Activated CD4-positive, alpha-beta memory T cell treated with anti-CD3 and anti-CD28 coated beads for 36 hours (primary cell): ENCODE measurements at places on chromosomes 1 and 21.
A peak's percentile ranks its signal among the peaks of the same experiment; 100 is the strongest.

GRCh38 chr1:204266504-204267034 is 52.8 kb upstream of the GOLT1A start:
- no peak for DNase-seq

GRCh38 chr1:159751031-159751430 is 29.7 kb upstream of the DUSP23 start:
- DNase-seq: no peak

GRCh38 chr1:27402349-27402754 is 9.9 kb downstream of the GPR3 start:
- peak; percentile 43 for DNase-seq

DNA sequence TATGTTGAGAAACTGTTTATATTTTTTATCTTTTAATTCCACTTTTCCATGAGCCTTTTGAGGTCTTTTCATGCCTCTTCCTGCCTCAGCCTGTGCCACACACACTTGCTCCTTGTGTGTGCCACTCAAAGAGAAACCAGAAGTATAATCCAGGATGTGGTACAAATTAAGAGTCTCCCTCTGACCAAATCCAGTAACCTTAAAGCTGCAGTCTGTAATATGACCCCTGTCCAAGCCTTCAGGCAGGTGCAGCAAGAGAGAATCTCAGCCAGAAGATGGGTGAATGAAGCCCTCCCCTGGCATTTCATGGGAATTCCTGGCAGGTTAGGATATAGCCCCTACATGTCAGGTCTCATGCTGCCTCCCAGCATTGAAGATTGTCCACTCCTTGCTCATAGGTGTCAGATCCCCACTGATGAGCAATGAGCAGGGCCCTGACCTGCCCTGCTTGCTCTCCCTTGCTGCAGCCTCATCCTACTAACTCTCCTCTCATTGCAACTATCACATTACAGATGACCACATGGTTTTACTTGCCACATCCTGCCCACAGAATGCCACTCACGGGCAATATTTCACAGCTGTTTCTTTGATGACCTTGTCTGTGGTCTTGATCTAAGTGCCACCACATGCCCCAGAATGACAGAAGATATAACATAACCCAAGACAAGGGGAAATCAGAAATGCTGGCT is 169.3 kb downstream of the SEC16B start:
- no peak for DNase-seq

GRCh38 chr1:53626616-53627015 is 112.3 kb downstream of the GLIS1 start:
- peak; percentile 4 for DNase-seq

- DNase-seq: no peak
Measured at GRCh38 chr1:162299018-162299417, 77.6 kb downstream of the SPATA46 start.

DNA sequence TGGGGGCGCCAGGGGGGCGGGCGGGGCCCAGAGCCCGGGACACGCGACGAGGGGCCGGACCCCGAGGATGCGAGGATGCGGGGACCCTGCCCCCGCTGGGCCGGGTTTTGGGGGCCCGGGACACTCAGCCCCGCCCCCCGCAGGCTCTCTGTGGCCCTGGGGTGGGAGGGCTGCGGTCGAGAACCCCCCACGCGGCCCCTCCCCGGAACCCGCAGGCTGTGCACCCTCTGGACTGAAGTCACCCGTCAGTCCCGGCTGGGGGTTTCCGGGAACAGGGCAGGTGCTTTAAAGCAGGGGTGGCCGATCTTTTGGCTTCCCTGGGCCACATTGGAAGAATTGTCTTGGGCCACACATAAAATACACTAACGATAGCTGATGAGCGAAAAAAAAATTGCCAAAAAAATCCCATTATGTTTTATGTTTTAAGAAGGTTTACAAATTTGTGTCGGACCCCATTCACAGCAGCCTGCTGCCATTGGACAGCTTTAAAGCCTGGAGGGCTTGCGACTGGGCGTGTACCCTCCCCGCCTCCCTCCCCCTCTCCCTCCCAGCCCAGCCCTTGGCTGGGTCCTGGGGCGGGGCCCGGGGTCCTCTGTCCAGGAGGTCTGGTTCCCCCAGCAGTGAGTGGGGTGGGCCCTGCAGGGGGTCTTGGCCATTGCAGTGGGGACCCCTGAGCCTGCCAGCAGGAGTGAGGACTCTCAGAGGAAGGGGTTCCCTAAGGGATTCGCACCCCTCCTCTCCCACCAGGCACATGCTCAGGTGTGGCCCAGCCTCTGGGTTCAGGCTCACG is 21.6 kb upstream of the C1orf159 start:
- DNase-seq: peak; percentile 82

DNA sequence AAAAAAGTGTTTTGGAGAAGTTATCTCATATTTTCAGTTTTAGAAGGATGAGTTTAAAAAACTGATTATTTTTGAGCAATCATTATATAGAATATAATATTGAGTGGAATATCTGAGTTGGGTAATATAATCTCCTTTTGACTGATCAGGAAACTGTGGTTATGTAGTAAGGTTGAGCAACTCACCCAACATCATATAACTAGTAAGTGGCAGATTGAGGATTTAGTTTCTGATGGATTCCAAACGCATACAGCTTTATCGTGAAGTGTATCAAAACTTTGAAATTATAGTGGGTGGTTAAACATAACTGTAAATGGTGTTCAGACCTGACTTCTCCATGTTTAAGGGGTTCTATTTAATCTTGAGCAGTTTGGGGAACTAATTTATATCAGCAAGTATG is 98.6 kb downstream of the OLFM3 start:
- DNase-seq: no peak

GRCh38 chr1:107252271-107252670 is 111.4 kb downstream of the NTNG1 start:
- DNase-seq: no peak

DNA sequence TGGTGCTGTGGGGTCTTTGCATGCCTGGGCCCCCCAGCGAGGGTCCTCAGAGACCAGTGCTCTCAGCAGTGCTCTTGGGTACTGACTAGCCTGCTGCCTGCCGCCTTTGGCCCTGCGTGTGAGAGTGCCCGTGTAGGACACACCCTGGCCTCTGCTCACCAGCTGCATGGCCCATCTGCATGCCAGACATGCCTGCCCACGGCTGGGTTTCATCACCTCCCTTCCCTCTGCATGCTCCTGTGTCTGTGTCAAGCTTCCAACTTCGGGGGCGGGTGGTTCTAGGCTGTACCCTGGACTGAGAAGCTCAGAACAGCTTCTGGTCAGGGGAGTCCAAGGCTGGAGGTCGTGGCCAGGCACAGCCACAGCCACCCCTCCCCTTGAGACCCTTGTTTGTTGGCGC is 56.9 kb downstream of the PTPRF start:
- no peak for DNase-seq

DNA sequence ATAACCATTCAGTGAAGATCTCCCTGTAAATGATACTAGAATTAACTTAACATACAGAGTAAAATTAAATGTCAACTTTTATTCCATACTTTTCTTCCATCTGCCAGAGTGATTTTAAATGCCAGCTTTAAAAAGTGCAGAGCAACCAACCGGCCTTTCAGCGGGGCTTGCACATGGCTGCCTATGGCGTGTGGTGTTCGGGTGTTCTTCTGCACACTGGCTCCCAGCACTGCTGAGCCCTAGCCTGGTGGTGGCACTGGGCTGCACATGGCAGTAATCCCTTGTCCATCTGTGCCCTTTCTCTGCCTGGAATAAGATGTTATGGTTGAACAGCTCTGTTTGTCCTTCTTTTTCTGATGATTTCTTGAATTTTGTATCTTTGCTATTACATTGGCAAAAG is 156.3 kb downstream of the SNX7 start:
- DNase-seq: no peak

DNA sequence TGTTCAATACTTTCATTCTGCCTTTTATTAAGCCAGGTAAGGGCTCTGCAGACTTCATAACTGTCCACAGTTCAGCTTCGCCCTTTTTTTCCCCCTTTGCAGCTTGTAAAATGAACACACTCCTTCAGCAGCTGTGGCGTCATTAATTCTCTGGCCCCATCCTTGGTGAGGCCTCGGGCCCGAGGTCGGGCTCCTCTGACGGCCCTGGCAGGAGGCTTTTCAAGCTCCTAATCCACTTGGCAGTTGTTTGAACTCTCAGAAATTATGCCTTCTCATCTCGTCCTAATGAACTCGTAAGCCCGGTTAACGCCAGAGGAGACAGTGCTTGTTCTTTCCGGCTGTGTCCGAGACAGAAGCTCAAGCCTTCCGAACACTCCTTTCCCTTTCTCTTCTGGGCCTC is 18.1 kb upstream of the EPHA8 start:
- no peak for DNase-seq

- no peak for DNase-seq
Measured at GRCh38 chr1:18535391-18536210, 54.9 kb downstream of the KLHDC7A start.

DNA sequence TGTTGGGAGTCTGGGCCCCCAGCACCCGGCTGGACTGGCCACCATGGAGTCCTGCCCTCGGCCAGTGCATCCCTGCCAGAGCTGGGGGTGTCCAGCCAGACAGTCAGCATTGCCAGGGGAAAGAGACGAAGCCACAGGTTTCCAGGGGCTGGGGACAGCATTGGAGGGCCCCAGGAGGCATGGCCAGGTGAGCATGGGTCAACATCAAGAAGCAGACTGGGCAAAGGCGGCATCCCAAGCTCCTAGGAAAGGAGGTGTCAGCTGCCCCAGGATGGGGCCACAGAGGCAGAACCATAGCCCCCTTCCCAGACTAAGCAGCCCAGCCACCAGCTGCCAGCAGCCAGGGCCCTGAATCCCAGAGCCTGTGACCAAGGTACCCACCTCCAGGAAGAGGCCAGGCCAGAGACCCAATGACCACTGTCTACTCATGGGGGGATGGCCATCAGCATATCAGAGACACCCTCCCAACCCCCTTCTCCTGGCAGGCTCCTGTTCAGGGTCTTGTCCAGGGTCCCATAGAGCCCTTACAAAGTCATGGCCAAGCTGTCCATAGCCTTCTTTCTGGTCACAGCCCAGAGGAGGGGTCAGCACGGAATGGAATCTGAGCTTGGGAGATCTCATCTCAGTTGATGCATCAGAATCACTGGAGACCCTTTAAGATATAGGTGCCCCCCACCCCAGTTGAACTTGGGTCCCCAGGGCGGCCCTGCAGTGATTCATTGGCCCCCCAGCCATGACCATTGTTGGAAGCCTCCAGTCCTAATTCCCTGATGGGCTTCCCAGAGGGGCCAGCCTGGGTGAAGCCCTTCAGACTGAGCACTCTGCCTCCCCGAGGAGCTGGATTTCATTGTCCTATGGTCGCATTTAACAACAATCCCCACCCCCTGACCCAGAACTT is 32.5 kb downstream of the WNT3A start:
- DNase-seq: no peak

DNA sequence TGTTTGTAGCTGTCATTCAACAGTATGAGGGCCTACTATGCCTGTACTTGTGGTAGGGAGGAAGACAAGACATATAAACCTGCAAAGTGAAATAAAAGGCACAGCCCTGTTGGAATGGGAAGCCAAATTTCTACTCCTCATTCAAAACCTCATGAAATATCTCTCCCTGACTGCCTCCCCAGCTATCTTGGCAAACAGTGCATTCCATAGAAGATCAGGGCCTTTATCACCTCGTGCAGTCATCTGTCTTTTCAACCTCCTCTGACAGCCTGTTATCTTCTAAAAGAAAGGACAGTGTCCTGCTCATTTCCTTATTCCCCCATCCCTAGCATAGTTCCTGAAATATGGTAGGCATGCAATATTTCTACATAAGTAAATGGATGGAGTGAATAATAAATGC is 71.0 kb downstream of the SH3GLB1 start:
- DNase-seq: no peak

DNA sequence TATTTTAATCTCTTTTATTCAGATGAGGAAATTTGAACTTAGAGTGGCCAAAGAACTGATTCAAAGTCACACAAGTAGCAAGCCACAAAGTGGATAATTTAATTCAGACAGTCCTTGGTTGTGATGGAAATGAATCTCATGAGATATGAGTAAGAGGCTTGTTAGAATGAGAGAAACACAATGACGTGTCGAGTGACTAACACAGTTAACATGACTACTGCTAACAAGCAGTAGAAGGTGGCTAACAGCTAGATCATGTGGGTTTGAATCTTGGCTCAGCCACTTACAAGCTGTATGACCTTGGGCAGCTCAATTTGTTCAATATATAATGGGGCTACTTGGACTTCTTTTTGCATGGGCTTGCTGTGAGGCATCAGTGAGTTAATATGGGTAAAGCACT is 104.5 kb upstream of the LMO4 start:
- DNase-seq: no peak

GRCh38 chr1:100187912-100188311 is 9.9 kb upstream of the LRRC39 start:
- no peak for DNase-seq

DNA sequence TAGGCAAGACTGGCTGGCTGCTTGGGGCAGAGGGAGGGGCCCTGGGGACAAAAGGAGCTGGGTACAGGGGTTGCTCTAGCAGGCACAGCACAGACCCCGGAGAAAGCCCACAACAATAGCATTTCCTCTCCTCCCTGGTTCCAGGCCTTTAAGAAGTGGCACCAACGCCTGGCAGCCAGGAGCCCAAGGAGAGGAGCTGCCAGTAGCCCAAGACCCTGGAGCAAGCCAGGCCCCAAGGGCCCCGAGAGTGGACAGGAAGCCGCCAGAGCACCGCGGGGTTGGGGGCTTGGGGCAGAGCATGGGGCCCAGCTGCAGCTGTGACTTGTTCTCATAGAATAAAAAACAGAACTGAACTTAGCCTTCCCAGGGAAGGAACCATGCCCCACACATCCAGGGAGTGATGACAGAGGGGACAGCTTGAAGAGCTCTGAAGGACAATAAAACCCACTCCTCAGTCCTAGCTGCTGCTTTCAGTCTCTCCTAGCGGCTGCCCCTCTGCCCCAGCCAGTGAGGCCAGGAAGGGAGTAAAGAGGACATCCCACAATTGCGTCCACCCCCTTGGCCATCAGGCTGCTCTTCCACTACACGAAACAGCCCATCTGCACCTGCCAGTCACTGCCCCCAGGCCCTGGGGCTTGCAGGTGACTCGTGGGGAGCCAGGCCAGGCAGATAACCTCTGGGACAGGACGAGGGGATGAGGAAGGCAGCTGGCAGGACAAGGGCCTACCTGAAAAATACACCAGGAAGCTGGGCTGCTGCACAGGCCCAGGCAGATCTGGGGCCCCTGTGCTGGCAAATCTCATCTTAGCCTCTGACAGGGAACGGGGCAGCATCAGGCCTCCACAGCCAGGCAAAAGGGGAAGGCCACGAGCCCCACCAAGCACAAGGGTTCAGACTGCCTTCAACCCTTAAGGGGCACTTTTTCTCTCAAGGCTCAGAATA is 16.4 kb downstream of the MTHFR start:
- no peak for DNase-seq

GRCh38 chr21:31665397-31665796 is 5.9 kb downstream of the SOD1 start:
- DNase-seq: peak; percentile 70

- DNase-seq: no peak
Measured at GRCh38 chr1:51268634-51269033, 32.6 kb downstream of the RNF11 start.
